CD4-positive, alpha-beta T cell treated with Interleukin-1 beta for 1 hour (primary cell): ENCODE measurements at places on chromosomes 12 and 14.

DNA sequence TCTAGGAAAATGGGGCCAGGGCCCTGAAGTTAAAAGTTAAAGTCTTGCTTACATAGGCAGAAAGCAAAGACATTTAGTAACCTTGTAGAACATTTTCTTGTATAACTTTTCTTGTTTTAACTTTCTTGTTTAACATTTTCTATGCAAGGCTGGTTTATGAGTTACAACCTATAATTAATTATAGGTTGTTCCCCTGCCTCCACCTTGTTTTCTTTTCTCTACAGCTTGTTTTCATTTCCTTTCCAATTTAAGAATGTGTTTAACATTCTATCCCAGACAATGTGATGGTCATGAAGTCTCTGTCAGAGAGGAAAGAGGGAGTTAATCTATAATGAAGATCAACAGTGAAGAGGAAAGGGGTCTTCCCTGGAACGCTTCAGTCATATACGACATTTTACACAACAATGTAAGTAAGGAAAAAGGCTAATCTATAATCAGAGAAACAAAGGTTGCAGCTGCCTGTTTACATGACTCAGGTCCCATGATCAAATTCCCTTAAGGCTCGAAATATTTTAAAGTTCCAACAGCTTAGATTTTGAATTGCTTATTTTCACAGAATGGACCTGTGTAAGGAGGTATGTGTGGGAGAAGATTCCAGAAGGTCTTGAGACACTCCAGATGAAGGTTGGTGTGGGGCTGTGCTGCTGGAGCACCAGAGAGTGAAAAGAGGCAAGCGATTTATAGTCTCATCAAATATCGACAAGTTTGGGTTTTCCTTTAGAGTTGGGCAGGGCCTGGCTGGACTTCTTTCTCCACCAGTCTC lies 34.2 kb upstream of the TCL1B start:
- DNase-seq = no peak

DNA sequence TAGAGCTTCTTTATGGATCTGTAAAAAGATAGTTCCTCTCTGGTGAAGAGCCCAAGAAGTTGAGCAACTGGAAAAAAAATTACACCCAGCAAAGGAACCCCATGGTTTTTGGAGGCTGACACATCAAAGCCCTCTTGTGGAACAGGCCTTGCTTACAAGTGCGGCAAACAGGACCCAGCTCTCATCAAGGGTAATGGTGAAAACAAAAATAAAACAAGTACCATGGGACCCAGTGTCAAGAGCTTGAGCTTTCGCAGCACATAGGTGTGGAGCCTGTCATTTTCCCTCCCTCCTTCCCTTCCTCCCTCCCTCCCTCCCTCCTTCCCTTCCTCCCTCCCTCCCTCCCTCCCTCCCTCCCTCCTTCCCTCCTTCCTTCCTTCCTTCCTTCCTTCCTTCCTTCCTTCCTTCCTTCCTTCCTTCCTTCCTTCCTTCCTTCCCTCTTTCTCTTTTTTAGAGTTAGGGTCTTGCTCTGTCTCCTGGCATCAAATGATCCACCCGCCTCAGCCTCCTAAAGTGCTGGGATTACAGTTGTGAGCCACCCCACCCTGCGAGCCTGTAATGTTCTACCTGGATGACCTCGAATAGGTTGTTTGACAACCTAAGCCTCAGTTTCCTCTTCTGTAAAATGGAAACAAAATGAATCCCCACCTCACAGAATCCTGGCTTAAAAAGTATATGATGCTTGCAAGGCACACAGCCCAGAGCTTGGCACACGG lies 114.3 kb upstream of the RPH3A start:
- no peak for DNase-seq

DNA sequence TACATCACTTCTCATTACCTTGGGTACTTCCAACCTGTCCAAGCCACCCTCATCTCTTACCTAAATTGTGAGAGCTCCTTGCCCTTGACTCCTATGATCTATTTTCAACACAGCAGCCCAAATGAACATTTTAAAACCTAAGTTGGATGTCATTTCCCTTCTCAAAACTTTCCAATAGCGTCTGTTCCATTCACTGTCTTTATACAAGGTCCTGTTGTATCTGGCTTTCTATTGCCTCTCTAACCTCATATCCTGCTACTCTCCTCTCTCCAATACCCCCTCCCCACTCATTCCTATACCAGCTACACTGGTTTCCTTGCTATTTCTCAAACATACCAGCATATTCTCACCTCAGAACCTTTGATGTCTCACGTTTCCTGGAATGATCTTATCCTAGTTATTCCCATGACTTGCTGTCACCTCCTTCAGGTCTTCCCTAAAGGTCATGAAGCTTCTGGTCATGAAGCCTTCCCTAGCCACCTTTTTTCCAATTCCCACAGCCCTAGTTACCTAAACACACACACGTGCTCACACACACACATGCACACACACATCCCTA lies 4.1 kb upstream of the KANSL2 start:
- no peak for DNase-seq

- DNase-seq = no peak
Measured at GRCh38 chr12:112488257-112488876, 69.6 kb downstream of the PTPN11 start.

- peak; percentile 65 for DNase-seq
Measured at GRCh38 chr14:106844608-106845285, 1318.4 kb downstream of the TMEM121 start.

DNA sequence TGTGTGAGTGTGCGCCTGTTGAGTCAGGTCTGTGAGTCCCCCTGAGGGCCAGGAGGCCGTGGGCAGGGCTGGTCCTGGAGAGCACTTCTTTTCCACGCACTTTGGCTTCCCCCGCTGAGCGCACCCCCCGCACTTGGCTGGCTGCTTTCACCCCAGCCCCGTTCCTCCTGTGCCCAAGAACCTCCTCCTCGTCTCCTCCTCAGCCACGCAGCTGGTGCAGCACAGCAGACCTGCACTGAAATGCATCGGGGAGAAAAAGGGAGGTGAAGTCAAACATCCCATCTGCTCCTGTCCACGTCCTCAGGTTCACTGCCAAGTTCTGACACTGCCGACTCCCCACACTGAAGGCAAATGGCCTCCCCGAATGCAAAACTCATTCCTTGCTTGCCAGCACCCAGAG lies 362.7 kb upstream of the SFSWAP start:
- DNase-seq = no peak

DNA sequence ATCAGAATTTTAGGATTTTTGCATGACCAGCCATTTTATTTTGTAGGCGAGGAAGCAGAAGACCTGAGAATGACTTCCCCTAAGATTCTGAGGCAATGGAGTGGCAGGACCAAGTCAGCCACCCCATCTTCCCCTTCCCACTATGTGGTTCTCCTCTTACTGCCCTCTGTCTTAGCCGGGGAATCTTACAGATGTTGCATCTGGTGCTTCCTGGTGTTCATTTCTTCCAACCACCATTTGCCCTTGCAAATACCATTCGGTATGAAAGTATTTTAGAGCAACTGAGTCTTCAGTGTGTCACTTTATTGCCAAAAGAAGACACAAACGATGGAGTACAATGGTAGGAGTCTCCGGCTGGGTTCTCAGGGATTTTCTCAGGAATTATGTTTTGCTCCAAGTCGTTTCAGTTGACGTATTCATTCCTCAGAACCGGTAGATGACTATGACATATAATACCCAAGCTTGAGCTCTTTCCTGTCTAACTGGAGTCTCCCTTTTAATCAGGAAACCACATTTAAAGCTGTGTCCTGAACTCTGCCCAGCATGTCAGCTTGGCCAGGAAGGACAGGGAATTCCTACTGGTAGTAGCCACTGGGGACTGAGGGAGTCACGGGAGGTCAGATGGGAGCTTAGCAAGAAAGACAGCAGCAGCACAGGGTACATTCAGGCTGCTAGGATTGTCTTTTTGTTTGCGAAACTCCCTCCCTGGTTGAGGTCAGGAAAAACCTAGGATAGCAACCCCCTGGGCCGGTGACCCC lies 87.0 kb downstream of the SAMD4A start:
- no peak for DNase-seq

GRCh38 chr12:122062832-122063693 lies 15.5 kb upstream of the MLXIP start:
- peak; percentile 24 for DNase-seq

DNA sequence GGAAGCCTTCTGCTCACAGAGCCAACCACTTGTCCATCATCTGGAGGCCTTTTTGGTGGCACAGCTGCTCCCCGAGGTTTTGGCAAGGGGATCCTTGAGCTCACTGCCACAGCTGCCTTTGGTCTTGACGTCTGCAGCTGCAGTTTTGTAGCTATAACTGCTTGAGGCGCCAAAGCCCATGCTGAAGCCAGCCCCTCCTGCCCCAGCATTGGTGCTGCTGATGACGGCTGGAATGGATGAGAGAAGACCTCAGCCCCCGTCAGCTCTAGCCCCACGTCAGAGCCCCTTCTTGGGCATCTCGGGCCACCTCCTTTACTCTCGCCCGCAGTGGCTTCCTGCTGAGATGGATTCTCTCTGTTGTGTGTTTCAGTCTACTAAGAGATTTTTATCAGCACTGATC lies 12.3 kb upstream of the KRT74 start:
- DNase-seq = peak; percentile 53

DNA sequence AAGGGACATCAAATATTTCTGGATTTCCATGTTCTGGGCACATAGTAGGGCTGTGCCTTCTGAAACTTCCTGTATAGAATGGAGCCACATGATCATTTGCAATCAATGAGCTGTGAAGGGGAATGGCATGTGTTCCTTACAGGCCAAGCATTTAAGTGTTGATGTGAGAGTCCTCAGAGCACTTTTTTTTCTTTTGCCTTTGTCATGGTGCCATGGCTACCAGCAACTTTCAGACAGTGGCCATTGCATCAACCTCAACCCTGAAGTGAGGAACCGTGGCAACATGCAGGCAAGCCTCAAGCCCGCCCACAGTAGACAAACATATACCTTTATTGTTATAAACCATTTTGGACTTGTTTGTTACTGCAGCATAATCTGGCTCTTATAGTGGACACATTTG lies 948.1 kb downstream of the NRXN3 start:
- DNase-seq = no peak

- no peak for DNase-seq
Measured at GRCh38 chr12:53230108-53230845, 1.7 kb downstream of the RARG start.

DNA sequence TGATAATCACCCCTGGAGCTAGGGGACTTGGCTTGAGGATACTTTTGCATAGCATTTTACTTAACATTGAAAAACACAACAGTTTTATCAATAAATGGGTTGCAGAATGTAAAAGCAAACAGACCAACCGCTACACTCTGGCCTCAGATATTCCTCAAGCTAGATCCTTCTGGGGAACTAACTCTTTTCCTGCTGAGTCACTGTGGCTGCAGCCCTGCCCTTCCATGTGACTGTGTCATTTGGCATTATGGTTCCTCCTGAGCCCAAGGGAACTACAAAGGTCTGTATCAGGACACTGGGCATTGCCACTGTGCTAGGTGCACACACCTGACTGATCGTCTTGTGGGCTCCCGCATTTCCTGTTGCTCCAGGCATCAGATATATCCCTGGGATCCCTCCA lies 56.6 kb downstream of the TTC9 start:
- DNase-seq = no peak

GRCh38 chr14:101498526-101498860 lies 62.8 kb upstream of the DIO3 start:
- DNase-seq = no peak

GRCh38 chr14:58669556-58670200 lies 31.9 kb downstream of the DACT1 start:
- DNase-seq = no peak

GRCh38 chr14:57060276-57060955 lies 208.3 kb downstream of the EXOC5 start:
- no peak for DNase-seq

- DNase-seq = no peak
Measured at GRCh38 chr14:69685218-69685616, 73.8 kb downstream of the SUSD6 start.

DNA sequence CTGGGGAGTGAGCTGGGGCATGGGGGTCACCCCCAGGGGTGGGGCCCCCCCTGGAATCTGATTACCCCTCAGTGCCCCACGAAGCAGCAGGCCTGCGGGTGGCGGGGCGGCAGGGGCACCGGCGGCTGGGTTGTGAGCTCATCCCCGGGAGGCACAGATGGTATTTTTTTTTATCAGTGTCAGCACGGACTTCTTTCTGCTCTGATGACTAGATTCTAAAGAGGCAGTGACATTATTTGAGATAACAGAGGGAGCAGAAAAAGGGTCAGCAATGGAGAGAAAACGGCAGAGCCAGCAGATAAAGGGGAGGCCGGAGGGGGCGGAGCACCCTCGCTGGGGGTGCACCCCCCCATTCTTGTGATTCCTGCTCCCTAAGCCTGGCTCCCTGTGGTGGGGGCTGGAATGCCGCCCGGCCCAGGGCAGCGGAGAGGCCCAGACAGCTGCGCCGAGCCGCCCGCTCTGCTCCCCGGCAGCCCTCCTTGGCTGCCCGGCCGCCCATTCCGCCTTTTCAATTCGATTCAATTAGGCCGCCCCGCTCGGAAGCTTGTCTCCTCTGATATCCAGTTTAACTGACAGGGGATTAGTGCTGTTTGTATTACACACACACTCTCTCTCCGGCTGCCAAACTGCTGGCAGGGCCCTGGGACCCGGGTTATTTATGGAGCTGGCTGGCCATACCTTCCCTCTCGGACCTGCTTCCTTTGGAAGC lies 32.9 kb downstream of the MVK start:
- no peak for DNase-seq

DNA sequence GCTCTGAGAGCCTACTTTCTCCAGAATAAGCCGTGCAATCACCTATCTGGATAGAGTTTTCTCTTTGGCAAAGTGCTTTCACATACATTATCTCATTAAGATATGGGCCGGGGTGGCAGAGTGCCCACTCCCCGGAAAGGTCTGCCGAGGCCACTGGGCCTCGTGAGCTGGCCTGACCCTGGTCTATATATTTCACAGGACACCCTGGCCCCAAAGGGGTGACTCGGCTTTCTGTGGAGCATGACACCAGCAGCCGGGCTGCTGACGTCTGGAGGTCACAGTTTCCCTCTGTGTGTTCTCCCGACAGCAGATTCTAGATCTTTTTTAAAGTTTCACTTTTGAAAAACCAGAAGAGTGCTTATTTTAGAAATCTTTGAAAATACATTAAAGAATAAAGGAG lies 27.9 kb upstream of the ATP2A2 start:
- DNase-seq = no peak

DNA sequence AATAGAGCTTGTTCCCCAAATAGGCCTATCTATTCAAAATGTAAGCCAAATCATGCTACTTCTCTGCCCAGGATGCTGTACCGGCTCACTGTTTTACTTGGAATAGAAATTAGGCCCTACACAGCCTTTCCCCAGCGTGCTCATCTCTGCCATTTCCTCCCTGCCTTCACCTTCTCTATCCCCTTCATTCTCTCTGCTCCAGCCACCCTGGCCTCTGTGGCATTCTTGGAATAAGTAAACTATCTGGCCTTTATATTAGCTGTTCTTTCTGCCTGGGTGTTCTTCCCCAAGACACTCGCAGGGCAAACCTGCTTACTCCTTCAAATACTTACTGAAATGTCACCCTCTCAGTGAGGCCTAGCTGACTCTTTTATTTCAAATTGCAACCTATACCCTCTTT lies 30.9 kb upstream of the DYRK2 start:
- no peak for DNase-seq

GRCh38 chr14:85252011-85252410 lies 277.9 kb upstream of the FLRT2 start:
- no peak for DNase-seq

DNA sequence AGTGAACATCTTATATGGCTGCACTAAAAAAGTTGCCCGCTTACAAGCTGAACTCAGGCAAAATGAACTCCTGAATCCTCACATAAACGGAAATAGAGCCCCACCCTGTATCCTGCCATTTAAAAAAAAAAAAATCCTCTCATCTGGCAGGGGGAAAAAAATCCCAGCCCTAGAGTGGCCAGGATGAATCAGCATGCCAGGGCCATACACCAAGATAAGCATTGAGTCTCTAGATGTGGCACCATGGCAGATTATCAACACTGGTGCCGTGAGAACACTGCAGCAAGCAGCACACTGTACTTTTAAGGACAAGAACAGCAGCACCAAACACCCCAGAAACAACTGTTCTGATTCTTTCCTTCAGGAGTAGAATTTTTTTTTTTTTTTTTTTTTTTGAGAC lies 65.5 kb downstream of the RASSF3 start:
- DNase-seq = peak; percentile 14
